ENCODE measurements at places on chromosomes 5 and 9.

DNA sequence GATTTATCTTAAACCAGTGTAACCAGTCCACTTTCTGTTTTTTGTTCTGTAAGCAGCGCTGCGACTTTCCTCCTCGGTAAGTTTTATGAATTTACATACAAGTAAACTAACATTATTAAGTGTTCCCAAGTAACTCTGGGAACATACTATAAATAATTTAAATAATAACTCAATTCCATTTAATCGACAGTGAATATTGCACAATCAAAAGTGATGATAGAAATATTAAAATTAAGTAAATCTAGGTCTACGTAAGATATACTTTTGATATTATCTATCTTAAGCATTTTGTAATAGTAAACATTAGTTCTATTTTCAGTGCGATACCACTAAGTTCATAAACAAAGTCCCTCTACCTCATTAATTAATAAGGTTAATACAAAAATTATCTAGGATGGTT is 7.8 kb downstream of the NFIB start:
- DNase-seq, result no peak

DNA sequence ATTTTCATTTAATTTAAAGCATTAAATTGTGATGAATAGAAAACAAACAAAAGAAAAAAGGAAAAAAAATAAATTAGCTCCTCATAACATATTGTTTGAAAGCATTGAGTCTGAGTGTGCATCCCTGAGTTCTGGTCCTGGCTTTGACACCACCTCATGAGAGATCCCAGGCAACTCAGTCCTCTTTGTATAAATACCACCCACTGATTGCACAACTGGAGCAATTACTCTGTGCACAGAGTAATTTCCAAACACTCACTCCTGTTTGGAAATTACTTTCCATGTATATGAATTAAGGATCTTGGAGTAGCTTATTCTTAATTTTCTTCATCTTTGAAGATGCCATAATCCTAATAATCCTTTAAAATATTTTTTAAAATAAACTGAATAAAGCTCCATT is 59.4 kb upstream of the C5orf46 start:
- DNase-seq, result no peak

GRCh38 chr9:6459718-6460117 is 46.7 kb downstream of the UHRF2 start:
- DNase-seq, result no peak

GRCh38 chr5:153617190-153617589 is 126.7 kb downstream of the GRIA1 start:
- no peak for DNase-seq

GRCh38 chr5:134584662-134585061 is 48.0 kb downstream of the SAR1B start:
- DNase-seq, result no peak

- no peak for DNase-seq
These were observed 78.8 kb downstream of the SEMA6A start for GRCh38 chr5:116495786-116496357.

- no peak for DNase-seq
These were observed 87.7 kb downstream of the OSTF1 start for GRCh38 chr9:75176037-75176436.

- DNase-seq, result no peak
These were observed 190.9 kb downstream of the TTC39B start for GRCh38 chr9:15116130-15116580.

DNA sequence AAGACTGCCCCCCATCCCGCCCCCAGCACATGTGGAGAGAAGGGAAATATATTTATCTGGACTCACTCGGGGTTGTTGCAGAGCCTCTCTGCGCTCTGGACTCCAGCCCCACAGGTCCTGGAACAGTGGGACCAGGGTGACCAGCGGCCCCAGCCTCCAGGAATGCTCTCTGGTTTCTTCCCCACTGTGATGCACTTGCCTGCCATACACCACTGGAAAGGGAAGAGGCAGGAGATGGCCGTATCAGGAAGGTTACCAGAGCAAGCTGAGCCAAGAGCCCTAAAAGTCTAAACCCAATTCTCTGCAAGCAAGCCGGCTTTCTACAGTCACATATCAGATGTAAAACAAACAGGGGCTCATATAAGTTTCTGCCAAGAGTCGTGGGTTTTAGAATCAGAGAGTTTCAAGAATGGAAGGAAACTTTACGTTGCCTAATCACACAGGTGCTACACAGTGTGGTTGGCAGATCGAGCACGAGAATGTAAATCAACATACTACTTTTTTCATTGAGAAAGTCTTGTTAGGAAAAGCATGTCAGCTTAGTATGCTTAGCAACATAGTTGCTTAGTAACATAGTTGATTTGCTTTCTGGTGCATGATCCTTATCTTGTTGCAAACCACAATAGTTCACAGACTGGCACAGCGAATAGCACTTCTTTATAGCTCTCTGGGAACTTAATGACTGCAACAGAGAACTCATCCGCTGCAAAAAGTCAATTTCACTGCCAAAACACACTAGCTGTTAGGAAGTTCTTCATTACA is 201.2 kb downstream of the TARS1 start:
- no peak for DNase-seq

- no peak for DNase-seq
These were observed 202.1 kb upstream of the SLC30A5 start for GRCh38 chr5:68891718-68892117.

- DNase-seq, result no peak
These were observed 82.5 kb upstream of the HMHB1 start for GRCh38 chr5:143729334-143729946.

- no peak for DNase-seq
These were observed 219.2 kb downstream of the MEF2C start for GRCh38 chr5:88663793-88664216.

DNA sequence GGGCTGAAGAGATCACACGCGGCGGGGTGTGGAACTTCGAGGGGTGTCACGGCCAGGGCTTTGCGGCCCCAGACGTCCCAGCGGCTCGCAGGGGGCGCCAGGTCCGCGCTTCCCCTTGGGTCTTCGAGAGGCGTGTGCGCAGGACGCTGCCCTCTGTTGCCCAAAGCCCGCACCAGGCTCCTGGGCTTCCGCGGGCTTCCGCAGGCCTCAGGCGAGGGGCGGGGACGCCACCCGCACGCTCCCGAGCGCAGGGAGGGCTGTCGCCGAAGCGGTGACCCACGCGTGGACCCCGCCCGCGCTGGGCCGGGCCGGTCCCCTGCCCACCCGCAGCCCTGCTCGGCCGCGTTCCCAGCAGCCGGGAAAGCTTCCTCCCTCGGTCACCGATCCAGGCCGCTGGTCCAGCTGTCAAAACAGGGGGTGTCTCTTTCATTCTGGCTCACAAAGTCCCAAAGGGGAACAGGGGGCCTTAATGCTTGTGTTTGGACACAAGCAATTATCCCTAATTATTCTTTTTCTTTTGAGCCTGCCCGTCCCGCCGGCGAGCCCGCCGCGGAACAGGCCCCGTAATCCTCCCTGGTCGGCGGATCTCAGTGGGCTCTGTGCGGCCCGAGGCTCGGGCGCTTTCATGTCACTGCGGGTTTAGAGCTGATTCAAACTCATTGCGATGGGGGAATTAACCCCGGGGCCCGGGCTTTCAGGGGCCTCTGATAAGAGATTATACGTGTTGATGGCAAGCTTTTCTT is 60.6 kb downstream of the TMEM174 start:
- DNase-seq, result no peak

GRCh38 chr5:124773315-124774311 is 27.2 kb upstream of the ZNF608 start:
- DNase-seq, result no peak

DNA sequence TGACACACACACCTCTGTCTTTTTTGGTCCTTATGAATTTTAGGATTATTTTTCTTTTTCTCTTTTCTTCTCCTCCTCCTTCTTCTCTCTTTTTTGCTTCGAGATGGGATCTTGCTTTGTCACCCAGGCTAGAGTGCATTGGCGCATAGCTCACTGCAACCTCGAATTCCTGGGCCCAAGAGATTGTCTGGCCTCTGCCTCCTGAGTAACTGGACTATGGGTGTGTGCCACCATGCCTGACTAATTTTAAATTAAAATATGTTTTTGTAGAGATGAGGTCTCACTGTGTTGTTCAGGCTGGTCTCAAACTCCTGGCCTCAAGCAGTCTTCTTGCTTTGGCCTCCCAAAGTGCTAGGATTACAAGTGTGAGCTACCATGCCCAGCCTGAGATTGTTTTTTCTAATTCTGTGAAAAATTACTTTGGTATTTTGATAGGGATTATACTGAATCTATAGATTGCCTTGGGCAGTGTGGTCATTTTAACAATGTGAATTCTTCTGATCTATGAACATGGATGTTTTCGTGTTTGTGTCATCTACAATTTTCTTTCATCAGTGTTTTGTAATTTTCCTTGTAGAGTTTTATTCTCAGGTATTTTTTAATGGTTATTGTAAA is 7.7 kb downstream of the AHRR start:
- no peak for DNase-seq

DNA sequence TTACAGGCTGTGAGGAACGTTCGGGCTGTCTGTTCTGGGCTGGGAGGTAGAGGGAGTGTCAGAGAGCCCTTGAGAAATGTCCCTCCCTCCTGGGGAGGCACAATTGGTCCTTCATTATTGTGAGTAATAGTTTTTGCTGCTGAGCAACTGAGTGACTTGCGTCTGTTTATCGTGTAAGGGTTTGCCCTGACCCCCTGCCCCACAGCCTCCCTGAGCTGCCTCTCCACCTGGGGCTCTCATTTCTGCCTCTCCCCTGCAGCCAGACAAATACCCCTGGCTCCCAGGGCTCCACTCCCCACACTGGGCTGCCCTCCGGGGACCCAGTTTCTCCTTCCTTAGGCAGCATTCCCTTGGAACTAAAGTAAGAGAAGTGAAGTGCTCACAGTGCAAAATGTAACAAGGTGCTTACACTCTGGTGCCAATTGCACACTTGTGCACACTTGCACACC is 174.9 kb upstream of the MVB12B start:
- DNase-seq, result no peak

DNA sequence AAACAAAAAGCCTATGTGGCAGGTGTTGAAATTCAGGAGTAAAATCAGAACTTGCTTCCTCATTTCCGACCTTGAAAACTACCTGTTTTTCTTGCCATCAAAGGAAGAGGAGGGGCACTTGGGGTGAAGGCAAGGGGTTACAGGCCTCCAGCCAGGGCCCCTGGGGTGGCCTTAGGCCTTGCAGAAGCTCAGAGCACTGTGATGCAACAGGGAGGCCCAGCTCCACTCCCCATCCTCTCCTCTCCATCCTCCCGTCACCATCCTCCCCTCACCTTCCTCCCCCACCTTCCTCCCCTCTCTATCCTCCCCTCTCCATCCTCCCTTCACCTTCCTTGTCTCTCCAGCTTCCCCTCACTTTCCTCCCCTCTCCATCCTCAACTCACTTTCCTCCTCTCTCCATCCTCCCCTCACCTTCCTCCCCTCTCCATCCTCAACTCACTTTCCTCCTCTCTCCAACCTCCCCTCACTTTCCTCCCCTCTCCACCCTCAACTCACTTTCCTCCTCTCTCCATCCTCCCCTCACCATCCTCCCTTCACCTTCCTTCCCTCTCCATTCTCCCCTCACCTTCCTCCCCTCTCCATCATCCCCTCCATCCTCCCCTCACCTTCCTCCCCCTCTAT is 111.6 kb downstream of the WNK2 start:
- DNase-seq, result no peak

DNA sequence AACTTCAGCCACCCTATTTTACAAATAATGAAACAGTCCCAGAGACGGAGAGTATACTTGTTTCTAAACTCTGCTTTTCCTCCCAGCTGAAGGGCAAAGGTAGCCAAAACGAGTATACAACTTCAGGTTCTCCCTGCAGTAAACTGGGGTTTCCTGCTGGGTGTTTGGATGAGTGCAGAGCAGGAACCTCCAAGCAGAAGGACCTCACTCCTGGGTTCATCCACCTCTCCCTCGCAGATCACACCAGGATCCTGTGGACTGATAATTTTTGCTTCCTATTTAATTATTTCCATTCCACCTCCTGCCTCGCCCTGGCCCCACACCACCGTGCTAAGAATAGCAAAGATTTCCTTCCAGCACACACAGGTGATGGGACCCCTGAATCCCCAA is 2.0 kb upstream of the FOXB2 start:
- DNase-seq, result no peak

- no peak for DNase-seq
These were observed 103.1 kb downstream of the ATG10 start for GRCh38 chr5:82074950-82075349.

DNA sequence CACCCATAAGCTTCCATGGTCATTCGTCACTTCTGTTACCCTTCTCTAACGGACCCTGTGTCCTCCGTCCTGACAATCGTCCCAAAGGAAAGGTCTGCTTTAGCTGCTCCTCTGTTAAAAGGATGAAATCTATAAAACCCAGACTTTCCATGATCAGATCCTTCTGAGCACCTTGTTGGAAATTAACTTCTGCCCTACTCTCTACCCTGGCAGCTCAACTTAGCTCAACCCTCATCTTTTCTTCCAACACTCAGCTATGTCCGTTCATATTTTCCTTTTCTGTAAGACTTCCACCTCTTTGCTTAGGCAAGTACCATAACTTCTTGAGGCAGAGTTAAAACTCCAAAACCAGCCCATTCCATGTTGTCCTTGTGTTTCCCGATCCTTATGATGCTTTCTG is 205.4 kb downstream of the SPATA31A6 start:
- no peak for DNase-seq

GRCh38 chr9:133950192-133950591 is 41.9 kb downstream of the VAV2 start:
- no peak for DNase-seq

- no peak for DNase-seq
These were observed 132.0 kb upstream of the SV2C start for GRCh38 chr5:75951158-75951557.

- DNase-seq, result no peak
These were observed 42.1 kb upstream of the STXBP1 start for GRCh38 chr9:127569886-127570401.

GRCh38 chr9:82088591-82088990 is 100.0 kb downstream of the SPATA31D1 start:
- DNase-seq, result no peak

- no peak for DNase-seq
These were observed 168.8 kb upstream of the PPP1R2B start for GRCh38 chr5:156681265-156681664.

DNA sequence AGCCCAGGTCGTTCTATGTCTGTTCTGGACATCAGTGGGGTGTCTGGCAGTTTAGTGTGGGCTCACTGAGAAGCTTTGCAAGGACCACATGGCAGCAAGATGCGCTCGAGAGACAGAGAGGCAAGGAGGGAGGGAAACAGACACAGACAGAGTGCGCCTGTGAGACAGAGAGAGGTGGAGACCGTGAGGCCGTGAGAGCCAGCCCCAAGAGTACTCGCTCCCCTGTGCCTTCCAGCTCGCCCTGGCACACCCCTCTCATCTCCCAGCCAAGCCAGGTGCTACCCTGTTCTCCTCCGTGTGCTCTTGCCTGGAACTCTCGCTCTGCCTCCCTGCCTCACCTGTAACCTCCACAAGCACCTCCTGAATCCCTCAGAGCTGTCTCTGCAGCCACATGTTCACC is 106.8 kb downstream of the EHMT1 start:
- no peak for DNase-seq

DNA sequence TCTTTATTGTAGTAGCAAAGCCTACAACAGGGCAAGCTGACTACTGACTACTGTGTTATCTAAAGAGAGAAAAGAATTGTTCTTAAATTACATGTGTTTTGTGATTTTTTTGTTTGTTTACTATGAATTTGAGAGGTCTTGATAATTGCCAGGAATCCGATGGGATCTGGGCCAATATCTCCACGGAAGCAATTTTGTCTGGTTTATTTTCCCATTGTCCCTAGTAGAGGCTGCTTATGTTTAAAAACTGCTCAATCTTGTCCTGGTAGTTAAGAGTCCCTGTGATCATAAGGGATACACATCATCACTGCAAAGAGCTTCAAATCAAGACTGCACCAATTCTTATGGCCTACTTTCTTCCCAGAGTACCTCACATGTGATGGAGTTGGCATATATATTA is 94.4 kb downstream of the GLDC start:
- no peak for DNase-seq

Measured in smooth muscle cell of the brain vasculature (primary cell).